ENCODE measurements at places on chromosomes 2 and 18.

DNA sequence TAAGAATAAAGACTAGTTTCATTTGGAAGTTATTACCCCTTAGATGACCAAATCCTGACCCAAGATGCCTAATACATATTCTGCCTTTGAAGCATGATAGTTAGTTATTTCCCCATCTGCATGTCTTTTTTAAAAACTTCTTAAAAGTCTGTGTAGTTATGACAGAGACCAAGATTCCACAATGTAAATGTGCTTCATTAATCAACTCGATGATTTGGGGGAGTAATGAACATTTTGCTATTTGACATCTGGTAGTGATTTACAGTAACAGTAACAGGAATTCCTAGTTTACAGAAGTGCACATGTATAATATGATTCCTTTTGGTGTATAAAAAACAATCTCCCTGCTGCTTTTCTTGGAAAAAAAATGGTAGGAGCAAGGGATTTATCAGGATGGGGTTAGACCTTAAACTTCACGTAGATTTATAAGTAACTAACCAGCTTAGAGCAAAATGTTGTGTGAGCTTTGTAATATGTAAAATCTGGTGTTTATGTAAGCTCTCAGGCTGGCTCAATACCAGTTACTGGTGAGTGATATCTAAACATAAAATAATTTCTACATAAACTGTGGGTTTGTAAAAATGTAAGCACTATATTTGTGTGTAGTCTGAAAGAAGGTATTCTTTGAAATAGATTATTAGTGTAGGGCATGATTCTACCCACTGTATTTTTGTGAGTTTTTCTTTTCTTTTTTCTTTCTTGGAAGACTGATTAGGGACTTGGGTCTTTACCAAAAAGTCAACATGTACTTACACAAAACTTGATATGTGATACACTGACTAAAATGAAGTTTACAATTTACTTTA is 641.6 kb downstream of the EPHA4 start:
- no peak for DNase-seq

DNA sequence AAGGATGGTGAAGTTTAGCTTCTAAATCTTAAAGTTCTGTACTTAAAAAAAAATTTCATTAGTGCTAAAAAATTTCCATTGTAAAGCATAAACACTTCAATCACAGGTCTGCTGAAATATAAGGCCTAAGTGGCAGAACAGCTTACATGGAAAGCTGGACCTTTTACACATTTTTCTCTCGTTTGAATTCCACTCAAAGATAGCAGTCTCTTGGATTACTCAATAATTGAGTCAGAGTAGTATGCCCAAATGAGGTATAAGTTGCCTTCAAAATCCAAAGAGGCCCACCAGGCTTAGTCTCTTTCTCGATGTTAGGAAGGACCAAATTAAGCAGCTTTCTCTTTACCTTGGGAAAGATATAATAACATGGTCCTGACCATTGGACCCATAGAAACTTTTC is 220.4 kb upstream of the CWC22 start:
- DNase-seq: no peak

GRCh38 chr2:63888490-63889402 is 47.0 kb downstream of the UGP2 start:
- no peak for DNase-seq

- DNase-seq: no peak
These were observed 37.7 kb upstream of the RTN4 start for GRCh38 chr2:55087936-55088335.

- DNase-seq: no peak
These were observed 189.9 kb downstream of the CD226 start for GRCh38 chr18:69757733-69758132.

DNA sequence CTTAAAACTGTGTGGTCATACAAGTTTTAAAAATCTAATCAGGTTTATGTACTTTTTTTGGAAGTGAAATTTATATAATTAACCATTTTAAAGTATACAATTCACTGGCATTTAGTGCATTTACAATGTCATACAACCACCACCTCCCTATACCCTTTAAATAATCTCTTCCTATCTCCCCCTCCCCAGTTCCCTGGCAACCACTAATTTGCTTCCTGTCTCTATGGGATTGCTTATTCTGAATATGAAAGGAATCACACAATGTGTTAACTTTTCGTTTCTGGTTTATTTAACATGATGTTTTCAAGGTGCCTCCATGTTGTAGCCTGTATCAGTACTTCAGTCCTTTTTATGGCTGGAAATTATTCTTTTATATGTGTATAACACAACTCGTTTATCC is 19.4 kb downstream of the CHMP3 start:
- DNase-seq: no peak

GRCh38 chr18:55546851-55547704 is 40.9 kb downstream of the TCF4 start:
- no peak for DNase-seq

GRCh38 chr2:171515672-171516298 is 6.5 kb upstream of the CYBRD1 start:
- DNase-seq: peak; percentile 19

DNA sequence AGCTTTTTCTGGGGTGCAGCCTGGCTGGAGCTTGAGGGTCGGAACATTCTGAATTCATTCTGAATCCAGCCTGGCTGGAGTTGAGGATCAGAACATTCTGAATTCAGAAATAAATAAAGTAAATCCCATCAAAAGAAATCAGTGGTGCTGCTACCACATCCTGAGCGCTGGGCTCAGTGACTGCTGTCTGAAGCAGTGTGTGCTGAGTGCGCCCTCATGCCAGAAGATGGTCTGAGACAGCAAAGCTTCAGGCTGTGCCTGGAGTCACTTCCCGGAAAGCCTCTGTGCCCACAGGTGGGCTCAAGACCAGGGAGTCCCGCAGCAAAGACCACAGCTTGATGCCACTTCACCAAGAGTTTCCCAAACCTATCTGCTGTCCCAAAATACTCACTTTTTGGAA is 187.9 kb downstream of the VAPA start:
- DNase-seq: no peak

DNA sequence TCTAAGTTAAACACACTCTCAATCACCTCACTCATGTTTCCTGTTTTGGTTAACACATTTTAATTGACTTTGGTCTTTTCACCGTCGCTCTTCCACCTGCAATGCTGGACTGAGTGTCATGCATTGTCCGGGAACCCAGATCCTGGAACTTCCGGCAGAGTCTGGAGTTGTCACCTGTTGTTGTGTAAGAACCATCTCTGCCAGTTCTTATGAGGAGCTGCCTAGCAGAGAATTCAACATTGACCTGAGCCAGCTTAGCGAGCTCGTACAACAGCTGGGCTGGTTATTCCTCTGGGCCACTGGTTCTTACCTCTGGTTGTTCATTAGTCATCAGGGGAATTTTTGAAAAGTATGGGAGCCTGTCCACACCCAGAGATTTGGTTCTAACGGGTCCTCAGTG is 75.7 kb downstream of the BCL2L11 start:
- DNase-seq: no peak

- DNase-seq: no peak
These were observed 15.9 kb upstream of the ZBTB14 start for GRCh38 chr18:5311301-5311989.

DNA sequence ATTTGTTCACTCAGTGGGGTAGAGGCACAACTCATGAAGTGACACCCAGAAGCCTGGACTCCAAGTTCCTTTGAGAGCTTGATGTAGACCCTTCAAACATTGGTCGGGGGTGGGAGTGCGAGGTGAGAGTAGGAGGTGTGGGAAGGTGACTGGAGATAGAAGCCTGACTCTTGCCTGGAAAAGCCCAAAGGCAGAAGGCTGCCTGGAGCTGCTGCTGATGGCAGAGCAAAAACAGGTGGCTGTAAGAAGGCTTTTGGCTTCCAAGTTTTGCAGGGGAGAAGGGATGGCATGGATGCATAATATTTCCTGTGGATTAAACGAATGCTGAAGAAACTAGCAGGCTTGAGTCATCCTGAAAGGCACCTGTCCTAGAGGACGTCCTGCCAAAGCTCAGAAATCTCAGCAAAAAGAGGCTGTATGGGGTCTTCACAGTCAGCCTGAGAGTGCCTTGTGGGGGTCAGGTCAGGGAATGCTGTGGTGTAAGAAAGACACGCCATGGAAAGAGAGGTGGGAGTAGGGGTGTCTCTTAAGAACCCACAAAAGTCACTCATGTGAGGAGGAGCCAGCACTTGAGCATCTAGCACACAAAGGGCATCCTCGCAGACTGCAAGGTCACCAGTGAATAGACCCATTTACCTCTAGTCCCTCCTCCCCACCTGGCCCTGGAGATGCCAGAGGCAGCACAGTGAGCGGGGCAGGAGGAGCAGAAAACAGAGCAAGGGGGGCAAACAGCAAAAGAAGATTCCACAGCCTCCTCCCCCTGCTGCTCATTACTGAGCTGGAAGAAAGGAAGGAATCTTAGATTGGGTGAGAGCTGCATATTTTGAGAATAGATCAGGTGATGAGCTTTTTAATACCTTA is 37.5 kb downstream of the FASTKD2 start:
- no peak for DNase-seq

- no peak for DNase-seq
These were observed 52.2 kb upstream of the TMEM18 start for GRCh38 chr2:729376-729861.

GRCh38 chr2:850429-850828 is 100.2 kb upstream of the SNTG2 start:
- DNase-seq: no peak

GRCh38 chr18:74511823-74512222 is 15.7 kb downstream of the CNDP2 start:
- no peak for DNase-seq
